ENCODE measurements at places on chromosomes 4 and X.

DNA sequence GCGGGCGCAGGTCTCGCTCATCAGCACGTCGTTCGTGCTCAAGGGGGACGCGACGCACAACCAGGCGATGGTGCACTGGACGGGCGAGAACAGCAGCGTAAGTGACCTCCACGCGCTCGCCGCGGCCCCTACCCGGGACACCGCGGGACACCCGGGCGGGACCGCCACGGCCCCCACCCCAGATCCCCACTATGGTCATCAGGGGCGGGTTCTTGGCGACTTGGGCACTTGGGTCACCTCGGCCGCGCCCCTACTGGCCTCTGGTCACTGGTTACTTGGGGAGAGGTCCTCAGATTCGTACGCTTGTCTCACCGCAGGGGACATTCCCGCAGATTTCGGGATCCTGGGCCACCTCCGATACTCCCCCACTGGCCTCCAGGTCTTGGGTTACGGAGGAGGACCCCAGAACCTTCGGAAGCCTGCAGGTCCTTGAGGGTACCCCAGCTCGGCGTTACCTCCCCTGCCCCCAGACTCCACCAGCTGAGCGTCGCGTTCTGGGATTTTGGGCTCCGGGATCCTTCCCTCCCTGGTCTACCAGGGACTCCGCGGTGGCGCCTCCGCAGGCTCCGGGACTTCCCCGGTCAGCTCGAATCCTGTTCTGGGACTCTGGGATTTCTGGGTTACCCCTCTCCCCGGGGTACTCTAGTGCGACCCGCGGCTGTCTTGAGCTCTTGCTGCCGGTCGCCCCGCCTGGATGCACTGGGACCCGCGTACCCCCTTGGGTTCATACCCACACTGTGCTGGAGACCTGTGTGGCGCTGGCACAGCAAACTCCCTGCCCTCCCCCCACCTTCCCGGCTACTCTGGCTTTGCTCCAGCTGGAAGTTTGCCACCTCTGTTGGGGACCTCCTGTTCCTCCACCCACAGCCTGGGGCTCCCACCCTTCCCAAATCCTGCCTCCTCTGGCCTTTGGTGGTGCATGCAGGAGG is 956 bp downstream of the SORCS2 start:
- no peak for DNase-seq

DNA sequence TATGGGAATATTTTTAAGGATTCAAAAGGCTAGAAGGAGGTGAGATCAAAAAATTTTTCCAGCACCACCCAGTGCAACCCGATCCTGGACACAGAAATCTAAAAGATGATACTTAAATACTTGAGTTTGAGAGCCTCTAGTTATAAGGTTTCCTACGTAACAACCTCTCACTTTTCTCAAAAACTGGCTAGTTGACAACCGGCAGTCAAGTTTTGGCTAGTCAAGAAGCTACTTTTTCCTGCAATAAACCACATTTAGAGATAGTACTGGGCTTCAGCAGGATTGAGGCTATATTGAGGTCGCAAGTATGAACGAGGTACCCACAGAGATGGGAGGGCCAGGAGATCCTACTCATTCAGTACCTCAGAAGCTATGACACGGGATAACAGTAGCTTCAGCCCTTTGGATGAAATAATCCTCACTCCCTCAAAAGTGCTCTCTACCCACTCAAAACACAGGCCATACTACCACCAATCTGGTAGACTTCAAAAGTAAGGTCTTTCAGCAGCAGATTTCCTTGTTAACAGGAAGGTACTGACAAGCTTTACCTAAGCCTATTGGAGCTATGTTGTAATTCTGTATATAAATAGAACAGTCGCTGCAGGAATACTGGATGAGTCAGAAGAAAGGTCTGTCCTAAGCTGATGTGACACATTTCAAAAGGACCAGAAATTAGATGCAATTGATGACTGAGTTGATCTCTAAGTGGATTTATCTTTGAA is 1.5 kb upstream of the TSPAN5 start:
- DNase-seq = no peak

DNA sequence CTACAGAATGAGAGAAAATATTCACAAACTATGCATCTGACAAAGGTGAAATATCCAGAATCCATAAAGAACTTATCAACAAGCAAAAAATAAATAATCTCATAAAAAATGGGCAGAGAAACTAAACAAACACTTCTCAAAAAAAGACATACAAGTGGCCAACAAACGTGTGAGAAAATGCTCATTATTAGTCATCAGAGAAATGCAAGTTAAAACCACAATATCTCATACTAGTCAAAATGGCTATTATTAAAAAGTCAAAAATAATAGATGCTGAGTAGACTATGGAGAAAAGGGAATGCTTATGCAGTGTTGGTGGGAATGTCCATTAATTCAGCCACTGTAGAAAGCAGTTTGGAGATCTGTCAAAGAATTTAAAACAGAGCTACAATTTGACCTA is 533.3 kb downstream of the TMA16 start:
- DNase-seq = no peak

DNA sequence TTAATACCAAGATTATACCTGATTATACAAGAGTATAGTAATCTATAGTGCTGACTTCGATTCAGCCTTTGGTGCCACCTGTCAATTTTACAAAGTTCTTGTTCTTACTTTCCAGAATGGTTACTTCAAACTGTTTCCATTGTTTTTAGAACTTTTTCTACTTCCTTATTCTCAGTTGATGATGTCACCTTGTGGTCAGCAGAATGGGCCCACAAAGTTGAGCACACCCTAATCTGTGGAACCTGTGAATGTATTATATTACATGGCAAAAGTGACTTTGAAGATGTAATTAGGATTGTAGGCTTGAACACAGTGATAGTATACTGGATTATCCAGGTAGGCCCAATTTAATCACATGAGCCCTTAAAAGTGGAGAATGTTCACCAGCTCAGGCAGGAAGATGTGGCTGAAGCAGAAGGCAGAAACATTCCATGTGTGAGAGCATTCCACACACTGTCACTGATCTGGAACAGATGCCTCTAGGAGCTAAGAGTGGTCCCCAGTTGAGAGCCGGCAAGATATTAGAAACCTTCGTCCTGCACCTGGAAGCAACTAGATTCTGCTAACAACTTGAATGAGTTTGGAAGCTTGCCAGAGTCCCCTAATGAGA is 6.3 kb upstream of the SGMS2 start:
- DNase-seq = no peak

GRCh38 chr4:74038086-74038424 is 434 bp downstream of the CXCL3 start:
- DNase-seq = no peak

GRCh38 chr4:3481113-3481531 is 18.0 kb downstream of the DOK7 start:
- no peak for DNase-seq

DNA sequence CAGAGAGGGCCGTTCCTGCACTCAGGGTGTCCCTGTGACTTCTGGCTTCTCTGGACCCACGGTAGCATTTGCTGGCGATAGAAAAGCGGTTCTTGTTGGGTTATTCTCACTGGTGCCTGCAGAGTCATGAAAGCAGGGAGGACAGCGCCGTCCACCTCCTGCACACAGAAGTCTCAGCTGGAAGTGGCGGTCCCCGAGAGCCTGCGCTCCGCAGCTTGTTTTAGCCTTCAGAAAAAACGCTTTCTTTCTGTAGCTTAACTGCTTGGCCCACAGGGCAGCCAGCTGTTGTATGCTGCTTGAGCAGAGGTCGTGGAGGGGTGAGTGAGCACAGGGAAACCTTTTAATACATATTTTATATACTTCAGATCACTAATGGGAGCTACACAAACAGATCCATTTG is 400.7 kb upstream of the FAT1 start:
- DNase-seq = no peak

- no peak for DNase-seq
These were observed 291.5 kb upstream of the BOD1L1 start for GRCh38 chr4:13918991-13919441.

GRCh38 chr4:172188248-172188988 is 375.2 kb downstream of the GALNTL6 start:
- no peak for DNase-seq

- DNase-seq = no peak
These were observed 55.1 kb downstream of the UGT8 start for GRCh38 chr4:114653675-114654074.

GRCh38 chrX:109880629-109881028 is 122.3 kb upstream of the TMEM164 start:
- no peak for DNase-seq

GRCh38 chr4:128454881-128455280 is 167.3 kb upstream of the PGRMC2 start:
- DNase-seq = no peak

DNA sequence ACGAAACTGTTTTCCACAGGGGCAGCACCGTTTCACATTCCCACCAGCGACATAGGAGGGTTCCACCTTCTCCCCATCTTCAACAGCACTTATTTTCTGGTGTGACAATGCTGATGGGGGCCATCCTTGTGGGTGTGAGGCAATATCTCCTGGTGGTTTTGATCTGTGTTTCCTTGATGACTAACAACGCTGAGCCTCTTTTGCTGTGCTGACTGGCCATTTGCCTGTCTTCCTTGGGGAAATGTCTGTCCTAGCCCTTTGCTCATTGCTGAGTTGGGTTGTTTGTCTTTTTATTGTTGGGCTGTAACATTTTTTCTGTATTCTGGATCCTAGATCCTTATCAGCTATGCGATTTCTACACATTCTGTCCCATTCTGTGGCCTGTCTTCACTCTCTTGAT is 33.7 kb downstream of the ATP2B3 start:
- DNase-seq = no peak

- no peak for DNase-seq
These were observed 2.2 kb downstream of the SLC16A2 start for GRCh38 chrX:74423289-74423998.

- no peak for DNase-seq
These were observed 69.8 kb downstream of the ARHGEF38 start for GRCh38 chr4:105622269-105622668.

GRCh38 chr4:78644744-78645330 is 93.3 kb downstream of the ANXA3 start:
- DNase-seq = peak; percentile 22

- no peak for DNase-seq
These were observed 47.2 kb upstream of the TMEM33 start for GRCh38 chr4:41887821-41888686.

GRCh38 chr4:81922313-81922712 is 450.6 kb upstream of the RASGEF1B start:
- no peak for DNase-seq

DNA sequence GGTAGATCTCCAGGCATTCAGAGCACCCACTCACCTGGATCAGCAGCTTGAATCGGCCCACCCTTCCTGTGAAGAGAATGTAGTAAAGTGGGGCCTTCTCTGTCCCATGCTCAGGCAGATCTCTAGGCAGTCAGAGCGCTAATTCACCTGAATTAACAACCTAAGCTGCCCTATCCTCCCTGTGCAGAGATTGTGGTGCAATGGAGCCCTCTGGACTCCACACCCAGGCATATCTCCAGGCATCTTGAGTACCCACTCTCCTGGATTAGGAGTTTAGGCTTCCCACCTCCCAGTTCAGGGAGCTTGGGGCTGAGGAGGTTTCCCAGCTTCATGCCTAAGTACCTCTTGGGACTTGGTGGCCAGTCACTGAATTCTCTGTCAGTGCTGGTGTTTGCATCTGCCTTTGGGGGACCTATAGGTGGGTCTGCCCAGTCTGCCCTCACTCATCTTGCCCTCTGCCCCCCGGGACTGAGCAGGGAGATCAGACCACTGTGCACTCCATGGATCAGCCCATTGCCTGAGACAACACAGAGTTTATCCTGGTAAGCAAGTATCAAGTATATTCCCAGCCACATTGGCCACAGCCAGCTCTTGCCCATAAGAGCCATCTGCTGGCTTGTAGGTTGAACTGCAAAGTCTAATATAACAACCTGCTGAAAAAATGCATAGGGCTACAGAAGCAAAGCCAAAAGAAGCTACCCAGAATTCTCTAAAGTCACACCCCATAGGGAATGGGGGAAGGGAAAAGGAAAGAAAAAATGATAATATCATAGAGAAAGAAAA is 372.9 kb downstream of the KLHL13 start:
- DNase-seq = no peak

DNA sequence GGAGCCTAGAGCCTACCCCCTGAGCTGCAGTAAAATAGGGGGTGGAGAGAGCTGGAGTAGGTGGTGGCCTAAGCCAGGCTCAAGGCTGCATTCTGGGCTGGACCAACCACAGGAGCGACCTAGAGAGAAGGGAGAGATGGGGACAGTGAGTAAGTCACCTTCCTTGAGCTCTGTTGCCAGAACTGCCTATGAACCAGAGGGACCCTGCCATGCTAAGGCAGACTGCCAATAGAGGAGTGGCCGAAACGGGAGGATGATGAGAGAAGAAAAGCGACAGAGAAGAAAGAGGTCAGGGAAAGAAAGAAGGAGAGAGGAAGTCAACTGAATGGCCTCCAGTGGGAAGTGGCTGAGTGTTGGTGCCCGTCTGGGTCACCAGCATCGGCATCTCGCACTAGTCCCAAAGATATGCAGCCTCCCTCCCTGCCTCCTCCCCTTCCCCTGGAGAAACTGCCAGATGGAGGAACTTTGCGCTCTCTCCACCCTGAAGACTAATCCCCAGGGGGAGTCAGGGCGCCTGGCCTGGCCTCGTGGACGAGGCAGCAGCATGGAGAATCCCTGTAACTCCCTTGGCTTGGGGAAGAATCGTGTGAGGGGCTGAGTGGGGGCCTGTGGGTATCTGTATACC is 28.8 kb downstream of the ELF4 start:
- DNase-seq = no peak

- DNase-seq = no peak
These were observed 113.0 kb downstream of the DTHD1 start for GRCh38 chr4:36394352-36394903.

- no peak for DNase-seq
These were observed 126.7 kb downstream of the EMCN start for GRCh38 chr4:100391086-100391485.

DNA sequence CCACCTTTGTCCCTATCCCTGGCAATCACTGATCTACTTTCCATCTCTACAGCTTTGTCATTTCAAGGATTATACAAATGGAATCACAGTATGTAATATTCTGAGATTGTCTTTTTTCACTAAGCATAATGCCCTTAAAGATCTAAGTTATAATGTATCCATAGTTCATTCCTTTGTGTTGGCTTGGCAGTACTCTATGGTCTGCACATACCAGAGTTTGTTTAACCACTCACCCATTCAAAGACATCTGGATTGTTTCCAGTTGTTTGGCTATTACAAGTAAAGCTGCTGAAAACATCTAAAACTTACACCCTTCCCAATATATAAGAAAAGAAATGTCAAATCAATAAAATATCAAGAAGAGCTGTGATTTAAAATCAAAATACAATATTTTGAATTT is 26.0 kb upstream of the AWAT1 start:
- DNase-seq = no peak

All from stimulated activated CD4-positive, alpha-beta T cell treated with anti-CD3 and anti-CD28 coated beads, Interleukin-15, amount 100 ng/mL, for 48 hours (primary cell).